HuH-7 (cell line): ENCODE measurements at places on chromosomes 2 and 18.

- no peak for DNase-seq
Observed at GRCh38 chr2:7785700-7786099, 868.5 kb downstream of the RNF144A start.

GRCh38 chr2:135149251-135149650 lies 97.2 kb downstream of the RAB3GAP1 start:
- DNase-seq: no peak

DNA sequence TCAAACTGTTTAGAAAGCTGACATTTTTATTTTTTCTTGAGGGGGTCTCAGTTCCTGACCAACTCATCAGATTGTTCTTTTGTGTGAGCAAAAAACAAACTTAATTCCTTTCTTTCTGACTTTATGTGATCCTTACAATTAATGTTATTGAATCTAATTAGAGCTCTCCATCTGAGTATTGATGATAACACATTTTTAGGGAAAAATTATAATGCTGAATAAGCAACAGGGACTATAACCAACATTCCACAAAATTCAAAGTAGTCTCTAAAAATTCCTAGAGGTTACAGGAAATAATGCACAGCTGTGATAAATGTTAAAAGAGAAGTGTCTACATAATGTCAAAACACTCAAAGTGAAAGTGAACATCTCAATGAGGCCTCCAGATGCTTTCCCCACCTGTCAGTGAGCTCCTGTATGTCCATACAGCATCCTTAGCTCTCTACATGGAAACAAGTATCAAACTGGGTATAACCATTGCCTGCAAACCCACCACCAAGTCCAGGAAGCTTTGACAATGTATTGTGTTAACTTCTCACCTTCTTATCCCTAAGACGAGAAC lies 786.0 kb upstream of the SLC39A10 start:
- DNase-seq: no peak

DNA sequence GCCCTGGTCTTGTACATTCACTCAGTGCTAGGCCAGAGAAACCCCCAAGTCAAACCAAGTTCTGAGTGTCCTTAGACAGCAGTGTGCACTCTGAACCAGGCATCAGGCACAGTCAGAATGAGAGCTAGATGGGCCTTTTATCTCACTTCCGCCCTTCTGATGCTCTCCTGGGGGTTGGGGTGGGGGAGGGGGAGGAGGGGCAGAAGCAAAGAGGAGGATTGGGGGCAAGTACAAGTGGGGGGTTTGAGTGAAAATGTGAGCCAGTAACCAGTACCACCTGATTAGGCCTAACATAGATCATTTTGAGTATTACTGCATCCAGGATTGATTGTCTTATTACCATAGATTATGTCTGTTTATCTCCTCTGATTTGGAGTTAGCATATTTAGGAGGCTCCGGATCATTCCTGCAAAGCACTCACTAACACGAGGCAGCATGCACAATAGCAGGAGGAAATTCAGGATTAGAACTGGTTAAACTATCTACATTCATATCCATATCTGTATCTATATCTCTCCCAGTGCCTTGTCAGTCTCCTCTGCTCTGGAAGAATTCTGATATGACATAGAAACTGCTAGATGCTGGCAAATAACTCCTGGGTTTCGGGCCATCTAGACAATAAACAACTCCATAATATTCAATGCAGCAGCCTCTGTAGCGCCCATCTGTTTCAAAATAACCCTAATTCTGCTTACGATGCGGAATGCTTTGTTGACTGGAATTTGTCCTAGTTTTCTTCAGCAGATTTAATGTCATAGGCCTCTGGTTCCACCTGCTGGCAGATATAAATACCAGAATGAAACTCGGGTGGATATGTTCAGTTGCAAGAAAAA lies 149.1 kb downstream of the RHBDD1 start:
- peak; percentile 57 for DNase-seq
